BJ (cell line): ENCODE measurements at places on chromosomes 5 and 9.

- no peak for DNase-seq
Measured at GRCh38 chr5:168273056-168273980, 18.1 kb upstream of the WWC1 start.

- no peak for DNase-seq
Measured at GRCh38 chr5:135671052-135671705, 92.4 kb upstream of the CXCL14 start.

DNA sequence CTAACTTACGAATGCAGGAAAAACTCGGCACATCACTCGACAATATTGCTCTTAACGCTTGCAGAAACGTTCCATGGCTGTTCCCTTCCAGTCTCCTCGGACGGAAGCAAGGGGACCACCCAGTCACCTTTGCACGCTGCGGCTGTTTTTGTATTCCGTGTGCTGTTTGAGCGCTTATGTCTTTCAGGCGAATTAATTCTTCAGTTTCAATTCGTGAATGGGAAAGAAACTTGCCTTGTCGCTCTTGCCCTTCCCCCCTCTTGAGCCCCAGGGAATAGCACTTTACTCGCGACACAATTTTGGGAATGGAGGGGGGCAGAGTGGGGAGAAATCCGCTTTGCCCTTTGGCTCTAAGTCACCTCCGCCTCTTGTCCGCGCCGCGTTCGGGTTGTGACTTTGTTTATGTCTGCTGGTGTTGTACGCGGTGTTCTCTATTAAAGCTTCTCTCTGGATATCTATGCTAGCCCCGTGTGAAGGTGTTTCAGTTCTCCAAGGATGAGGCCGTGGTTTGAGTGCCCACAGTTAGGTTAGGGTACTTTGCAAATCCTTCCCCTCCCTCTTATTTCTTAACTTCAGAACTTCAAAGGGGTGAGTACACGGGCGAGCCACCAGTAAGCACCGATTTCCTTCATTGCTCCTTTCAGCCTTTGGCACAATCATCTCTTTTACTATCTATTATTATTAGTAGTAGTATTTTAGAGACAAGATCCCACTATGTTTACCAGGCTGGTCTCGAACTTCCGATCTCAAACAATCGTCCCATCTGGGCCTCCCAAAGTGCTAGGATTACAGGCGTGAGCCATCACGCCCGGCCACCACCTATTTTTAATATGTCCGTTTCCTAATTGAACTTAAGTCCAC, 2.7 kb downstream of the FOXB2 start:
- no peak for DNase-seq

DNA sequence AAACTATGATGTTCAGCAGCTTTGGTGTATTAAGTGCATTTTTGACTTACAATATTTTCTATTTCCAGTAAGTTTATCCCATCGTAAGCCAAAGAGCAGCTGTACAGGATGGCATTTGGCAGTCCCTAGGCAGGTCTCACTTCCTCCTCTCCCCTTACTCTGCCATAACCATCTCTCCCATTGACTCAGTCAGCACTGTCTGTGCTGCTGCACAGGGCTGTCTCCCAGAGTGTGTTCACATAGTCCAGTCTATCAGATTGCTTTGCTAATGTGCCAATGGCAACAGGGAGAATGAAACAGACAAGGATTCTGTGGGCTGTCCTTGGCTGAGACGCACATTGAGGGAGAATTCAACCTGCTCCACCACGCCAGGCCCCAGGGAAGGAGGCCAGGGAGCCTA, 47.0 kb upstream of the CAST start:
- DNase-seq = no peak

DNA sequence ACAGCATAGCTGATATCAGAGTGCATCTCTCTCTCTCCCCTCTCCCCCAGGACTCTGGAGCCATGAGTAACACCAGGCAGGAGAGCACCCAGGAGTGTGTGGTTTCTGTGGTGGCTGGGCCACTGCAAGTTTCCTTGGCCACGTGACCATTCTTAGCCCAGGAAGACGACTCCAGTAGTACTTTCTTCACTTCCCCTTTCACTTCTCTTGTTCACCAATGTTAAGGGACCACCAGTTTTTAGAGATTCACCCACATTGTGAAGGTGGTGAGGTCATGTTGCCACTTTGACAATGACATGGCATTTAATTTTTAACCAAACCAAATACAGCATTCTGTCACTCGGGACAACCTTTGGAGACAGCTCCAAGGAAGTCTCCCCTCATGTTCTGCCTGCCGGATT, 17.9 kb upstream of the DAPK1 start:
- DNase-seq = no peak
